ENCODE measurements at places on chromosomes 13 and 19. TPM values are rescaled to one million over a fixed set of nuclear protein-coding genes. Genes with fewer than 3 reads are reported as not detected.

GRCh38 chr13:57865600-57866294, 234.2 kb downstream of the PCDH17 start:
- H3K27ac ChIP-seq = no peak overlapping the region
- no peaks in the 10 kb centered on the region for H3K27me3 ChIP-seq
- H3K4me1 ChIP-seq = no peaks in the 10 kb centered on the region
- H3K4me3 ChIP-seq = no peak overlapping the region
- H3K36me3 ChIP-seq = no peaks in the 10 kb centered on the region

PEG3 gene
- not detected for total RNA-seq

PRSS57 gene
- total RNA-seq = not detected

SH2D3A gene
- total RNA-seq = 57.4 TPM

EFNA2 gene
- total RNA-seq = not detected
